Vein endothelial cell (primary cell): ENCODE measurements at places on chromosomes 4 and X. TPM values are rescaled to one million over a fixed set of nuclear protein-coding genes. Genes with fewer than 3 reads are reported as not detected.

FGF5 gene
- under 0.01 and 0.29 TPM in 2 replicates for total RNA-seq

CHRDL1 gene
- total RNA-seq = not detected in 2 replicates

S100G gene
- not detected in 2 replicates for total RNA-seq

ZNF711 gene
- total RNA-seq = 3.7 and 3.9 TPM in 2 replicates

WWC2 gene
- total RNA-seq = 30.7 and 31.1 TPM in 2 replicates

CTSO gene
- 4.9 and 5.6 TPM in 2 replicates for total RNA-seq

TMPRSS11B gene
- not detected in 2 replicates for total RNA-seq
